Gastrocnemius medialis (tissue), 4 donors: ENCODE measurements at places on chromosomes 6 and 20.

GRCh38 chr6:45423824-45424450 lies 46.2 kb upstream of the SUPT3H start:
- DNase-seq, result no peak

DNA sequence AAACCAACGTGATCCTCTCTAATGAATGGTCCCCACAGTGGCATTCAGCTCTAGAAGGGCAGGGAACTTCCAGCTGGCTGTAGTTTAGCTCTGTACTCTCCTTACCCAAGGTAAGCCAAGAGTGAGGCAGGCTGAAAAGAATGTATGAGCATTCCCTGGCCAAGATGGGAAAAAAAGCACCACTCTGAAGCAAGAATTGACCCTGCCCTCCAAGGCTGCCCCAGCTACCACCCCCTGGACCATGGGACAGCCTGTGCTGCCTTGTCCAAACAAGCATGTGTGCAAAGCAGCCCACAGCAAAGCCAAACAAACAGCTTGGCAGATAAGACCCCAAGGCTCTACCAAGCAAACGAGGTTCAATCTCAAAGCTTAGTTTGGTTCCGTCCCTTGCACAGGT lies 73.9 kb downstream of the GFOD1 start:
- DNase-seq, result no peak

DNA sequence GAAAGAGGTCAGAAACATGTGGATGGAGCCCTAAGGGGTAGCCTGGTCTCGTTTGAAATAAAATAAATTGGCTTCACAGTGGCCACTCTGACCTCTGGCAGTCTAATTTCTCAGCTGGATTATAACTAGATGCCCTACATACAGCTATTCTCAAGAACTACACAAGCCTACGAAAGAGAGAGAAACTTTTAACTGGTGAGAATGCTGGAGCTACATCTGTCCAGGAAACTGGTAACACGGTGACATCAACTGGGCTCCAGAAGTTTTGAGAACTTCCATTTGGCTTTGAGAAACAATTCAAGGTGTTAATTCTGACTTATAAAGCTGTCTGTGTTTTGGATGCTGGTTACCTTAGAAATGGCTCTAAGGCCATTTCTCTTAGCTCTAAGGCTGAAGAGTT lies 187.3 kb upstream of the TENT5A start:
- DNase-seq, result no peak

GRCh38 chr20:17605131-17605660 lies 35.3 kb downstream of the DSTN start:
- DNase-seq, result no peak

DNA sequence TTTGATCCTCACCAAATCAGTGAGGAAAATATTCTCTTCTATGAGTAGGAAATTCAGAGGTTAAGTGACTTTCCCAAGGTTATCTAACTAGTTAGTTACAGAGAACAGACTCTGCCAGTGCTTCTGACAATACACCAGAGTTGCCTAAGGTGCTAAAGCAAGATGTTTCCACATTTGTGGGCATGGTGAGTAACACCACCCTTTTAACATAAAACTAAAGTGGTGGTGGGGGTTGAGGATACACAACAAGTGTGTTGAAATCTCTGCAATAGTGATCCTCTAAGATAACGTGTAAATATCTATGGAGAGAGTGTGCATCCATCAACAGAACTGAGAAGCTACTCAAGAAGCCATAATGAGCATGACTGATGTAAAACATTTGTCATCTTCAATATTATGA lies 11.7 kb downstream of the VNN2 start:
- no peak for DNase-seq

DNA sequence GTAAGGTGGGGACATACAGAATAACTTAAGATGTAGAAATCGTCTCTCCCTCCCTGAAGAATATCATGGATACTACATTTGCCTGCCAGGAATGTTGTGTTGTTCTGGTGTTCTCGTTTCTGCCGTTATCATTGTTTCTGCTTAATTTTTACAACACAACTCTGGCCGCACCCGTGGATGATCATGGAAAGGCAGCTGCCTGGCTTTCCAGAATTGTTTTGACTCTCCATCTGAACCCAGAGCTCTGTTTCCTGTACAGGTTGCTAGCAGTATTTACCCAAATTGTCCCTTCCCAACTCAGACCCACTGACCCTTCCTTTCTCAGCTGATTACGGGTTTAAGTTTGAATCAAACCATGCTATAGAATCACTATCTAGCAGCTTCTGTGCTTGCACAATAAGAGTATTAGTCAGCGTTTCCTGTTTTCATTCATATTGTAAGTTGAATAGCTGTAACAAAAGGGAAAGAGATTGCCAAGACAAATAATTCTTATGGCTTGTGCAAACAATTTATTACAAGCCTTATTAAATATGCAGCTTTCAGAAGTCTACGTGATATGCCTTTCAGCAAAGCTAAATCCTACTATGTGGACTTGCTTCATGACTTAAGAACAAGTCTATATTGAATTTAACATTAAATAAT lies 139.0 kb downstream of the MTHFD1L start:
- no peak for DNase-seq

DNA sequence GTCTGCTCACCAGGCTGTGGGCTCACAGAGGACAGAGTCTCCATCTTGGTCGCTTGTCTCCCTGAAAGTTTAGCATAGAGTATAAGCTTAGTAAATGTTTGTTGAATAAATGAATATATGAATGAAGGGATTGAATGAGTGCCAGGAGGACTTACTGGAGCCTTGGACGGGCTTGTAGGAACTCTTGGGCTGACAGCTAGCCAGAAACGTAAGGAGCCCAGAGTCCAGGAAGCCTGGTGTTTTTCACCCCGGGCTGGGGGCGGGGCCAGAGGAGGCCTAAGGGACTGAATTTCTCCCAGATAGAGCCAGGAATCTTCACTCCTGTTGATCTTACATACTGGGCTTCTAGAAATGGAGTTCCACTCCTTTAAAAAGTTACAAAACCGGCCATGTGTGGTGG lies 68.5 kb upstream of the SRSF6 start:
- DNase-seq, result no peak

DNA sequence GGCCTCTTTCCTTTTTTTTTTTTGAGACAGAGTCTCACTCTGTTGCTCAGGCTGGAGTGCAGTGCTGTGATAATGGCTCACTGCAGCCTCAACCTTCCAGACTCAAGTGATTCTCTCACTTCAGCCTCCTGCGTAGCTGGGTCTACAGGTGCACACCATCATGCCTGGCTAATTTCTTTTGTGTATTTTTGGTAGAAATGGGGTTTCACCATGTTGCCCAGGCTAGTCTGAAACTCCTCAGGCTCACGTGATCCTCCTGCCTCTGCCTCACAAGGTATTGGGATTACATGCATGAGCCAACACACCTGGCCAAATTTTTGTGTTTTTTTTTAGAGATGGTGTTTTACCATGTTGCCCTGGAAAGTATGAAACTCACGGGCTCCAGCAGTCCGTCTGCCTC lies 29.3 kb downstream of the SRC start:
- DNase-seq, result no peak

DNA sequence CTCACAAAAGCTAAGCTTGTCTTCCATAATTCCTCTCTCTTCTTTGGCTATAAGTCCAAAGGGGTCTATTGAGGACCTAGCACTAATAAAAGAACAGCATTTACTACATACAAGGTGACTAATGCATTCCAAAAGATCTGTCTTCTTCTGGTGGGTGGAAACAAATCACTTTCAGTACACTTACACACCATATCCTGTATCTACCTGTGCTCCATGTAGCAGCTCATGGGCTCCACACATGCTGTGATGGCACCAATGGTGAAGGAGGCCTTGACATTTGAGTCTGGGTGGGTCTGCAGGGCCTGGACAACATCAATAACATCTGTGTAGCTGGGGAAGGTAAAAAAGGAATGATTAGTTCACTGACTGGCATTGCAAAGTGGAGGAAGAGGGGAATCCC lies 42.4 kb upstream of the SLC4A11 start:
- DNase-seq, result no peak

DNA sequence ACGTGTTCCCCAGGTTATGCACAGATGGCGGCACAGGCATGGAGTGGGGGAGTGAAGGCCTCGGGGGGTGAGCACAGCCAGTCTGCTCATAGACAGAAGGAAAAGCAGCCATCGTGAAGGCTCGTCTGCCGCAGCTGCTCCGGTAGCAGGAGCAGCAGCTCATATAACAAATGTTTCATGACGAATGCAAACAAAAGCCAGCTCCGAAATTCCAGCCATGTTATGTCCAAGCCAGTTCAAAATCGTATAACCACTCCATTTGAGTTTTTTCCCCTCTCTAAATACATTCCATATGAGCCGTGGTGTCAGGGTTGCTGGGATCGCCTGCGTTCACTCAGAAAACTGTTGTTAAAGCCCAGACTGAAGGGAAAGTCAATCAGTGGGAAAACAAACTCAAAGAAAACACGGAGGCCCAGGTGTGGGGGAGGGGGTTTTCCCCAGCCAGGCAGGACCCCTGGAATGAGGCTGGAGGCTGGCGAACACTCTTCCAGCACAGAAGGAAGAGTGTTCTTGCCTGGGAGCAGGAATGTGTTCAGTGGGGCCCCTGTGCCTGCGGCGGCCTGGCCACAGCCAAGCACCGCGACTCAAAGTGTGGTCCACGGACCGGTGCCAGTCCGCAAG lies 280.4 kb upstream of the TAB2 start:
- DNase-seq, result no peak

- no peak for DNase-seq
These were observed 14.8 kb downstream of the DDX43 start for GRCh38 chr6:73409395-73409794.

DNA sequence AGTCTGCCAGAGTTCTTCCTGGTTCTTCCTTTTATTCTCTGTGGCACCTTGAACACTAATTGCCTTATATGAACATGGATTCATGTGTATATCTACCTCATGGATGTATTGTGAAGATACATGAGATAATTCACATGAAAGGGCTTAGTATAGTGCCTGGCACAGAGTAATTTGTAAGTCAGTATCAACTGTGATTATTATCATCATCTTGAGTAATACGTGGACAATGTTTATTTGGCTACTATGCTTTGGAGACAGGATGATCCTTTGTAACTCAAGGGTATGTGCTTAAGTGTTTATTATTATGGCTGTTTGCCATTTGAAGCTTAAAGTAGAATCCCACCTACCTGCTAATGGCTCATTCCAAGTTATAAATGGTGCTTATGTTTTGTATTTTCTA lies 16.0 kb downstream of the DOP1A start:
- no peak for DNase-seq

DNA sequence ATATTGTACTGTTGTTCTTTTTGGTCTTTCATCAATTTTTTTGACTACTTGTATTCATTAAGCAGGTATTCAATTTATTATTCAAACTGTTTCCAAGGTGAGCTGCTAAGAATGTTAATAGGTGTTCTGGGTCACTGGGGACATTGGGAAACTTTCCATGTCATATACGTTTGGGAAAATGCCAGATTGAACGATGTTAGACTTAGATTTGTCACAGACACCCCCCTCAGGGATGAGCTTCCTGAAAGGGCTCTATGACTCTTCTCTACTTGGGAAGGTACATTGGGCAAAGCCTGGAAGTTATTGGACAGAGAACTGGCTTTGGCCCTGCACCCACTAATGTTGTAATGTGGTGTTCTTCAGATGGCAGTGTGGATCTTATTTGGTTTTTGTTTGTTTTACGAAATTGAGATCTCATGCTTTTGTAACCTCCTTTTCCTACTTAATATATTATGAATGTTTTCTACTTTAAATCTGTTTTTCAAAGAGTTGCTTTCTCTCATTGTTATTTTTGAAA lies 42.1 kb downstream of the PLCB4 start:
- no peak for DNase-seq

GRCh38 chr6:43181621-43181941 lies 415 bp upstream of the CUL9 start:
- no peak for DNase-seq
